Erythroblast (primary cell): ENCODE measurements at places on chromosomes 6 and 20.

GRCh38 chr6:153484056-153484455, 353.0 kb upstream of the RGS17 start:
- DNase-seq: no peak

- no peak for DNase-seq
Observed at GRCh38 chr20:1943275-1944002, 48.2 kb downstream of the SIRPA start.

- no peak for DNase-seq
Observed at GRCh38 chr6:161274898-161275297, 1.0 kb upstream of the AGPAT4 start.

DNA sequence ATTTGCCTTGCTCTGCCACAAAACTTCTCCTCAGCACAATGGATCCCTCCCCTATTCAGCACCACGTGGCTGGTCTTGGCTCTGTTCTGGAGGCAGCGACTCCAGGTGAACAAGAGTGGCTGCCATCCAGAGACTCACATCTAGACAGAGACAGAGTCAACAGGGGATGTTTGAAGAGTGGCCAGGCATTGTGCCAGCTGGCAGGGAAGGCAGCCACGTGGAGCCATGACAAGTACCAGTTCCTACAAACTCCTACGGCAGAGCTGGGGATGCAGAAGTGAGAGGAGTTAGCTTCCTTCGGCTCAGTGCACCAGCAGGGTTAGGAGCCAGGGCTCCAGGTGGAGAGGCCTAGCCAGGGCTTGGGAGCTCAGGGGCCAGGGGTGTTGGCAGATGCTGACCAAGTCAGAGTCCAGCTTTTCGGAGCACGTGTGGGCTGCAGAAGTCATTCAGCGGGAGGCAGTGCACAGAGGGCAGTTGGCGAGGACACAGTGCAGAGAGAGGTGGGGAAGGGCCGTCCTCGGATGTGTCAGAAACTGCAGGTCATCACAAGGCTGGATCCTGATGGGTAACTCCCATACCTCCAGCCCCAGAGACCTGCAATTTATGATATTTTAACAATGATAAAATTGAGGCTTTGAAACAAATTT, 171.7 kb upstream of the PDE10A start:
- no peak for DNase-seq

- DNase-seq: peak; percentile 86
Observed at GRCh38 chr20:48921883-48922820, 641 bp downstream of the ARFGEF2 start.

DNA sequence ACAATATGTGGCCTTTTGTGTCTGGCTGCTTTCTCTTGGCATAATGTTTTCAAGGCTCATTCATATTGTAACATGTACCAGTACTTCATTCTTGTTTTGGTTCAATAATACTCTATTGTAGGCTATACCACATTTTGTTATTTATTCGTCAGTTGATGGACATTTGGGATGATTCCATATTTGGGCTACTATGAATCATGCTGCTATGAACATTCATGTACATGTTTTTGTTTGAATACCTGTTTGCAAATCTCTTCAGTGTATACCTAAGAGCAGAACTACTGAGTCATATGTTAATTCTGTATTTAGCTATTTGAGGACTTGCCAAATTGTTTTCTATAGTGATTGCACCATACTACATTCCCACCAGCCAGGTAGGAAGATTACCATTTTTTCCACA, 259.9 kb downstream of the GMPR start:
- DNase-seq: no peak

DNA sequence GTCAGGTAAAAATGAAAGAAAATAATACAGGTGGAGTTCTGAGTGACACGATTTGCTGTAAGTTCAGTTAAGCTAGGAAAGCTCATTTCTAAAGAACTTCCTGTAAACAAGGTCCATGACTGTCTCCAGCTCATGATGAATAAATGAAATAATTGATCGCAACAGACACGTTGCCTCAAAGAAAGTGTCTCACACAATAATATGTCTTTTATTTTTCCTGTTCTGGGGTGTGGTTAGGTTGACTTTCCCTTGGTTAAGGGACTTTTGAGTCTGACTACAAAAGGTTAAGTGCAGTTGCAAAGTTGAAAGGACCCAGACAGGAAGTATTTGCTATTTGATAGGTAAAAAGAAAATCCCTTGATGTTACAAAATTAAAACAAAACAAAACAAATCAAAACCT, 304.2 kb upstream of the PRDM1 start:
- DNase-seq: no peak

- DNase-seq: no peak
Observed at GRCh38 chr20:21360705-21361104, 36.6 kb downstream of the NKX2-4 start.

DNA sequence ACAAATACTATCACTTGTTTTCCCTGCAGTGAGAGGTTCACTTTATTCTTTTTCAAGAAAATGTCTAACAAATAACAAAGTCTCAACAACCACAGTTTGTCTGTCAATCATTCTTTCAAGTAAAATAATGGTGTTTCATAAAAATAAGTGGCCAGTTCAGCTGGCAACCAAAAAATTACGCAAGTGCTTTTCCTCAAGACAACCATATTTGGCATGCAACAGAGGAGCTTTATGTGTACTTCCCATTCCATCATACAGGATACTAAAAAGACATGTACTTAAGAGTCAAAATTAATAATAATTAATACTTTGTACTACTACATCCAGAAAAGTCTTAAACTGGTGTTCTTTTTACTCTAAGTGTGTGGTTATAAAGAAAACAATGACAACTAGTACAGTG, 34.6 kb downstream of the ATG5 start:
- peak; percentile 8 for DNase-seq

GRCh38 chr20:20375862-20376261, 8.0 kb downstream of the INSM1 start:
- DNase-seq: no peak

DNA sequence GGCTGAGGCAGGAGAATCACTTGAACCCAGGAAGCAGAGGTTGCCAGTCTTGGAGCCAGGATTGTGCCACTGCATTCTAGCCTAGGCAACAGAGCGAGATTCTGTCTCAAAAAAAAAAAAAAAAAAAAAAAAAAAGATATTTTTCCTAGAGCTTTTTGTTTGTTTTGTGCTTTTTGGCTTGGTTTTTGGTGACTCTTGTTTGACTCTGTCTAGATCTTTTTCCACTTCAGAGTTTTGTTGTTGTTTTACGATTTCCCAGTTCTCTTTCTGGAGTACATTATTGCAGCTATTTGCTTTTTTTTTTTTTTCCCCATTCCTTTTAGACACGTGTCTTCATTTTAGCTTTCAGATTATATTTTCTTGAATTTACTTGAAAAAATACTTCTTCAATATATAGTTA, 67.0 kb upstream of the AKAP12 start:
- no peak for DNase-seq

DNA sequence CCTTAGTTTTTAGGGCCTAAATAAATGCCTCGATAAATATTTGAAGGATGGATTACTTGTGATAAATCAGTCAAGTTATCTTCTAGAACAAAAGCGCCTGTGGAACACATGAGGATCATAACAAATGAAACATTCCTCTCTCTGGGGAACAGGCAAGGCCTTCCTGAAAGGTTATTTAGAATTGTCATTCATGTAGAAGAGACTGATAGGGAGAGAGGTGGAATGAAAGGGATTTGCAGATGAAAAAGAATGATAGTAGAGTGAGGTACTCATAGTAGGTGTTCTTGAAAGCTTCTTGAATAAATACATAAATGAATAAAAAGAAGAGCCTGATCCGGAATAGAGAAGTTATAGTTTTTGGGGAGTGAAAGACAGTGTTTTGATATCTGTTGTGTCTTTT, 30.5 kb downstream of the TSPYL4 start:
- no peak for DNase-seq

DNA sequence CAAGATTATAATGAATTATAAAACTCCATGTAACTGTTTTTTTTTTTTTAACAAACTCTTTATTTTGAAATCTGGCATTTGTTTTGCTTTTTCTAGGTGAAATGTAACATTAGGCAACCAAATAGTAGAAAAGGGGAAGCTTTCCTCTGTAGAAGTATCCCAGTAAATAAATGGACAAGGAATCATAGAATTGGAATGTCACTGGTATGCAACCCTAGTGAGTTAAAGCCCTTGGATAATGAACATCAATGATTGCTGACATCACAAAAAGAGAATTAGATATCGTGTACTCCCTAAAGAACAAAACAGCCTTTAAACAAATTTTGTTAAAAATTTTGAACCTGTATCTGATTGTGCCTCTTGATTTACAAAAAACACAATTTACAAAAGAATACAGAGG, 93.9 kb upstream of the OGFRL1 start:
- DNase-seq: no peak

GRCh38 chr20:19009081-19009688, 195.6 kb downstream of the SCP2D1 start:
- no peak for DNase-seq

DNA sequence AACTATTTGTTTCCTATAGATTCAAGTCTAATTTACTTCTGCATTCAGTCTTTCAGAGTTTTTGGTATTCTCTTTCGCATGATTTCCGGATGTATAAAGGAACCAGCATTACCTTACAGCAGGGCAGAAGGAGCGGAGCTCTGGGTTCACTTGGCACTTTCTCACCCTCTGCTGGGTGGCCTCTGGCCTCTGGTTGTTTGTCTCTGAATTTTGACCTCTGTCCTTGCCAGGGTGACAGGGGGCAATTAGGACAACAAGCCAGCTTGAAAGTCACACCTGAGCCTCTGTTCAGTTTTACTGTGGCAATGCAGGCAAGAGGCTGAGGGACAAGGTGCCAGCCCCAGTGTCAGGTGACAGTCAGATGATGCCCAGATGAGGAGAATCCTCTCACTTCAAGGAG, 69.4 kb upstream of the KIF25 start:
- DNase-seq: no peak

DNA sequence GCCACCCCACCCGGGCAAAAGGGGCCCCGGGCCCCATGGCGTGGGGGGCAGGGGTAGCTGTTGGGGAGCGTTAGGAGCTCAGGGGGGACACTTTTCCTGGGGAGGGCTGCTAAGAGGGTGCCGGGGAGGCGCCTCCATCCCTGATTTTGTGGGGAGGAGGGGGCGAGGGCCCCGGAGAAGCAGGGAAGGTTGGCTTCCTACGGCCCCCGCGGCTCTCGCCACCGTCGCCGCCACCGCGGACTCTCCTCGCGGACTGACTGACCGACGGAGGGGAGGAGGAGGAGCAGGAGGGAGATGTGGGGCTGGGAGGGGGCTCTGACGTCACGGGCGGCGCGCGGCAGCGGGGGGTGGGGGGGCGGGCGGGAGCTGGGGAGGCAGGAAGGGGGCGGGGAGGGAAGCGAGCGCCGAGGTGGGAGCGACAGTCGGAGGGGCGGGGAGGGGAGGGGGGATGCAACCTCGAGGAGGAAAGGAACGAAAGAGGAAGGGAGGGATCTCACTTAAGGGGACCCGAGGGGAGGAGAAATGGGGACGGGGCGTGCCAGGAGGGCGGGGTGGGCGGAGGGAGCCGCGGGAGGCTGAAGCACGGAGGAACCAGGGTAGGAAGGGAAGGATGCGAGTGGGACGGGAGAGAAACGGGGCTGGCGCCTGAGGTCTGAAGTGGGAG, 5.1 kb downstream of the GABBR1 start:
- DNase-seq: peak; percentile 44

GRCh38 chr6:25524542-25524941, 127.5 kb upstream of the SCGN start:
- peak; percentile 91 for DNase-seq

DNA sequence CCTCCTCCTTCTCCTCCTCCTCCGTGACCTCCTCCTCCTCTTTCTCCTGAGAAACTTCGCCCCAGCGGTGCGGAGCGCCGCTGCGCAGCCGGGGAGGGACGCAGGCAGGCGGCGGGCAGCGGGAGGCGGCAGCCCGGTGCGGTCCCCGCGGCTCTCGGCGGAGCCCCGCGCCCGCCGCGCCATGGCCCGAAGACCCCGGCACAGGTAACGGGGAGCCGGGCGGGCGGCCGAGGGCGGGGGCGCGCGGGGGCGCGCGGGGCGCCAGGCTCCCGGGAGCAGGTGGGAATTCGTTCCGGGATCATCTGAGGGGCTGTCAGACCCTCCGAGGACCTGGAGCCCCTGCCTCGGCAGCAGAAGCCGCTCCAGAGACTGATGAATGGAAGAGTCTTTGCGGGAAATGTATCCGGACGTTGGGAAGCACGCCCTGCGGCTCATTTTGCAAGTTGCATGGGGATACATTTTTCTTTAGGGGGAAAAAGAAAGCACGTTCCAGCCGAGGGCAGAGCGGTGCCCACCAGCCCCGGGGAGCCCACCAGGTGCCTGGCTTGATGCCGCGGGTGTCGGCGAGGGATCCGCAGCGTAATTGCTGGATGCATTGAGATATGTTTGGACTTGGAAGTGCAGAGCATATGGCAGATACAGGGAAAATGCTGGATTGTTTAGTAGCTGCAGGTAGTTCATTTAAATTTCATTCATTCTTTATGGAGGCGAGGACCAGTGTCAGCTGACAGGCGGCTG, 394 bp downstream of the MYB start:
- DNase-seq: peak; percentile 65

DNA sequence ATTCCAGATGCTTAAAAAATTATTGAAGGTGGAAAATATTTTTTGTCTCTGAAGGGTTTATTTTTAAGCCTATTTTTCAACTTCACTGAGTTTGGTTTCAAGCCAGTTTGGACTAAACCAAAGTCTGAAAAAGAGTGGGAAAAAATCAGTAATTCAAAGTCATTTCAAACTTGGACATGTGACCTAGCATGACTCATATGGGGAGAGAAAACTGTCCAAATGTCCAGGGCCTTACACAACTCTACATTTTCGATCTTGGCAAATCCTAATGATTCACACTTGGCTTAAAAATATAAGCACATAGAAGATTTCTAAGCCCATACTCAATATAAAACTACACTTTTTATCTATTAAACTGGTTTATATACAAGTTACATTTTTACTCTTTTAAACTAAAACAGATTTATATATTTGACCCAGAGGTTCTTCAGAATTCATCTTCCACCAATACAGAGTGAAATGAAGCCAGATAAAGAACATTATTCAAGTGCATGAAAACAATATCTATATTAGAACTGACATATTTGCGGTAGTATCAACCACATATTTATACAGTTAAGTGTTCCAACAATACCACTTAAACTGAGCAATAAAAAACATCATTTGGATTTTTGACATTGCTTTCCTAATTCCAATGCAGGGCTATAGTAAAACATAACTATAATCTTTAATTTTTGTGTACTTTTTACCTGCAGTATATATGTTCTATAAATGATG, 110.3 kb upstream of the TCF21 start:
- DNase-seq: no peak

GRCh38 chr6:8102122-8102958, at the start of gene EEF1E1:
EEF1E1 (minus strand) TSS chr6:8102548; CDS start chr6:8102521, 27 bp downstream.
- DNase-seq: peak; percentile 96
